ENCODE measurements at places on chromosomes 4 and X.

DNA sequence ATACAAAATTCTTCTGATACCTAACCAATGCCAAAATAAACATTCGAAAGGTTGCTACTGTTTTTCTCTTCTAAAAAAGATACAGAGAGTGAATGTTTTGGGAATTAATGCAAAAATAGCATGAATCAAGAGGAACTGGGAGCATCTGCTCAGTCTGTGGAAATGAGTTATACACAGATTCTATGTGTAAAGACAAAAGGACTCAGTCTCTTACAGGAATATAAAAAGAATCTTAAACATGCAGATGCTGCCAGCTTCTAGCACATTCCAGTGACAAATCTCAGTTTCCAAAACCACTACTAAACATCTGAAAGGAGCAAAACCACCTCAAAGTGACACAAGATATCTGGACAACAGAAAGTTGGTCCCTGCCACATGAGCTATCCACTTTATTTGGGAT lies 55.0 kb downstream of the PAPSS1 start:
- DNase-seq: no peak

GRCh38 chr4:165011403-165011802 lies 20.4 kb upstream of the TRIM60 start:
- no peak for DNase-seq

DNA sequence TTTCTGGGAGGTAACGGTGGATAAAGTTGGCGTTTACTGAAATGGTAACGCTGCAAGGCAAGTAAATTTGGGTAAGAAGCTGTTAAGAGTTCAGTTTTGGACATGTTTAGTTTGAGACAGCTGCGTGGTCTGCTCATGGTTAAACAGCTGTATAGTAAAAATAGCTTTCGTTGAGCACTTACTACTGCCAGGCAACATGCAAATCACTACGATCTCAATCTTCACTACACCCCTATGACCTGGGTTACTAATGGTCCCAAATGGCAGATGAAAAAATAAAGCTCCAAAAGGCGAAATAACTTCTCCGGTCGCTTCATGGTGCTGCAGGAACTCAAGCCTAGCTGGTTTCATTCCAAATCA lies 22.2 kb downstream of the FABP2 start:
- no peak for DNase-seq

GRCh38 chr4:12071316-12071715 lies 642.6 kb upstream of the HS3ST1 start:
- DNase-seq: peak; percentile 69

DNA sequence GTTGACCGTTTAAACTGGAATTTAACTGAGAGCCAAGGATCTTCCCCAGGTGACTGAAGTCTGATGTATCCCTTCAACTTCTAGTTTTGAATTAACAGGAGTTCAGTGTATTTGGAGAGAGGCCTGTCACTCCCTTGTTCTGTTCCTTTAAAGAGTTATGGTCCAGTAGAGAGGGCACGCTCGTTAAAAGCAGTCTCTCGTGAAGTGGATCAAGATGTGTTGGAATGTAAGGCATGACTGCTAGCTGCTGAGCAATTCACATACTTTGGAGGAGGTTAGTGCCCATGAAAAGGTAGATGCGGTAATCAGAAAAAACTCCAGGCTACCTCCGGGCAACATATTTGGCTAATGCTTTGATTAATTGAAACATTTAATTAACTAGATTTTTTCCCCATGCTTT lies 65.7 kb downstream of the SHROOM2 start:
- no peak for DNase-seq

DNA sequence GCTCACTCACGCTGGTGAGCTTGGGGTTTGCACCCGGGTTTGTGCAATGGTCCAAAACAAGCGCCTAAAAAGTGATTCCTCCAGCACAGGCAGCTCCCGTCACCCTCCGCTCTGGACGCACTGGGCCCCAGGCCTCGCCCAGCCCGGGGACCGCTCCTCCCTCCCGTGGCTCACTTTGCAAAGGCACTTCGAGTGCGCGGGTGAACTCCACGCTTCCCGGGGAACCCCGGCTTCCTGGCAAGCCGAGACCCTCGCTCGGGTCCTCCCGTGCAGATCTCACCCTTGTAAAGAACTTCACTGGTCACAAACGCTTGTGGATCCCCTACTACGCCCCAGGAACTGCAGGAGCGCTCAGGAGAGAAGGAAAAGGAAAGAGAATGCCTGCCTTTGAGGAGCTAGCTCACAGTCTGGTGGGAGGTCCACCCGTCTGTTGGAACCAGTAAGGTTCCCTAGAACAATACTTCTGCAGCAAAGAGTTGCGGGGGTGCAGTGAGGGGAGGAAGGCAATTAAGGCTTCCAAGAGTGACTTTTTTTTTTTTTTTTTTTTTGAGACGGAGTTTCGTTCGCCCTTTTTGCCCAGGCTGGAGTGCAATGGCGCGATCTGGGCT lies at the start of gene CTPS2:
CTPS2 (minus strand) TSS at position 122 of the 608 bp plus-strand sequence. CDS start 9,767 bp downstream, outside the sequence.
- DNase-seq: peak; percentile 85

DNA sequence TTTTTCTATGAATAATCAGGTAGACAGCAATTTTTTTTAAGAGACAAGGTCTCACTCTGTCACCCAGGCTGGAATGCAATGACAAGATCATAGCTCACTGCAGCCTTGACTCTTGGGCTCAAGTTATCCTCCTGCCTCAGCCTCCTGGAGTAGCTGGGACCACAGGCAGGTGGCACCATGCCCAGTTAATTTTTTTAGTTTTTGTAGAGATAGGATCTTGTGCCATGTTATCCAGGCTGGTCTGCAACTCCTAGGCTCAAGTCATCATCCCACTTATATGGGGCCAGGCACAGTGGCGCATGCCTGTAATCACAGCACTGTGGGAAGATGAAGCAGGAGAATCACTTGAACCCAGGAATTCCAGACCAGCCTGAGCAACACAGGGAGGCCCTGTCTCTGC lies 26.8 kb downstream of the AFAP1 start:
- DNase-seq: no peak

DNA sequence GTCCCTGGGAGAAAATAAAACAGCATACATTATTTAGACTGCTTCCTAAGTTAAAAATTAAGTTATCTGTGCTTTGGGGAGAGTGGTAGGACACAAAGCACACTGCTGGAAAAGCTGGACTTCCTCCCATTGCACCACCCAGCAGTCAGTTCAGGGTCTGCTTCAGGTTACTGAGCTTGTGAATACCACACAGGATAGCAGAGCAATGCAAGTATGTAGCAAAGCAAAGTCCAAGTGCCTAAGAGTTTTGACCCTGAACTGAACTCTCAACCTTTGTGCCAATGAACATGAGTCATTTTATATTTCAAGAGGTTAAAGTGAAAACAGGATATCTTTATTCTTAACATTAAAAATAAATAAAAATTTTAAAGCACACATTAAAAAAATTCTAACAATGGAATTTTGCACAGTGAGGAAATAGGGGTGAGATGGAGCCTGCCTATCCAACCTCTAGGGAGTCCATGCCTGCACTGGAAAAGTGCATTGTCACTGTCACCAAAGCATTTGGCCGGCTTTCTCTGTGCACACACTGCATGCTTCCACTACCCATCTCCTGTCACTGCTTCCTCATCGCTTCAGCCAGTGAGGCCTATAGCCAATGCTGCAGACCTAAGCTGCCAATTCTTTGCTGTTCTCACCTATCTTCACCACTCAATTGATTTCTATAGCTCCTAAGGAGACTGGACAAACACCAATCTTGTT lies 50.9 kb downstream of the ABCG2 start:
- DNase-seq: no peak
